ENCODE measurements at places on chromosomes 1 and 21. TPM values are rescaled to one million over a fixed set of nuclear protein-coding genes. Genes with fewer than 3 reads are reported as not detected.

Gene JAM2
- 8.6 TPM for polyA plus RNA-seq

Gene ITGB2
- 104 TPM for polyA plus RNA-seq

Gene DLGAP3
- polyA plus RNA-seq, result 0.23 TPM

DNA sequence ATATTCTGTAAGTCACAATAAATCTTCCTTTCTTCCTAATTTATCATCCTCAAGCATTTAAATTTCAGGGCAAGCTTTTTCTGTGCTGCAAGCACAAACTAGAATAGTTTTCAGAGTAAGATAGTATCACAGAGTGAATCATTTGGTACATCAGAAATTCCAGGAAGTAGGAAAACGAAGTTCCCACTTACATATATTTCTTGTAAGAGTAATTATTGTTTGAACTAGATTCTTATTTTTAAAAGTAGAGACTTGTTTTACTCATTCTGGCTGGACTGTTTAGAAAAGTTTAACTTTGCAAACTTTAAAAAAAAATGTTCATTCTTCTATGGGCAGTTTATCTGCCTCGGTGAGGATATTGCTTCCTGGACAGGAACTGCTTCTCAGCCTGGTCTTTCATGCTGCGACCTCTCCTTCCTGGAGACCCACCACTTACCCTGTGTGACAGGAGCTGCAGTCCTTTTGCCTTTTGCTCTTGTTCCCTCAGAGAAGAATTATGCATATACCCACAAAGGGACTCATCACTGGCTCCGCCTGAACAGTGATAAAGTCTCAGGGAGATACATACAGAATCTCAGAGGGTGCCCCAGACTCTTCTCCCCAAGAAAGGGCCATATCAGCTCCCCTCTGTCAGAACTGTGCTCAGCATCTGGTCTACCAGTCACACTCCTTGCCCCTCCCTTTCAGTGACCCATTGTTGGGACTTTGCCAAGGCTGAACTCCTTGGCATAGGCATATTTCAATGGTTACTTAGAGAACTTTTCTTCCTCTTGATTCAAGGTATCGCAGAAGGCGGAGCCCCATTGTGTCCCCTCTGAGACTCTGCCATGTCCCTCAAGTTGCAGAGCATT, 102.7 kb upstream of the CD55 start:
- DNase-seq, result no peak
- no peaks in the 10 kb centered on the region for H3K27me3 ChIP-seq
- H3K4me1 ChIP-seq, result no peaks in the 10 kb centered on the region
- no peak overlapping the region for H3K4me3 ChIP-seq
- H3K27ac ChIP-seq, result no peak overlapping the region

- peaks cover 74% of the 10 kb centered on the region for H3K4me1 ChIP-seq
- no peak overlapping the region for H3K4me3 ChIP-seq
- no peak for DNase-seq
- H3K27me3 ChIP-seq, result no peaks in the 10 kb centered on the region
- no peak overlapping the region for H3K27ac ChIP-seq
Measured at GRCh38 chr1:211332830-211333229, 6.2 kb downstream of the TRAF5 start.

- no peaks in the 10 kb centered on the region for H3K36me3 ChIP-seq
- no peak for DNase-seq
- no peaks in the 10 kb centered on the region for H3K27me3 ChIP-seq
- no peak overlapping the region for H3K27ac ChIP-seq
- H3K4me1 ChIP-seq, result no peaks in the 10 kb centered on the region
Measured at GRCh38 chr1:216820345-216820744, 97.1 kb upstream of the ESRRG start.

- H3K36me3 ChIP-seq, result peaks cover 11% of the 10 kb centered on the region
- no peaks in the 10 kb centered on the region for H3K4me1 ChIP-seq
- DNase-seq, result no peak
- H3K27me3 ChIP-seq, result no peaks in the 10 kb centered on the region
- H3K27ac ChIP-seq, result no peak overlapping the region
Measured at GRCh38 chr1:180997843-180998504, 24.7 kb downstream of the STX6 start.
